ENCODE measurements at places on chromosomes 1 and 21.

GRCh38 chr1:180309338-180309737, 79.3 kb downstream of the LHX4 start:
- DNase-seq: no peak

DNA sequence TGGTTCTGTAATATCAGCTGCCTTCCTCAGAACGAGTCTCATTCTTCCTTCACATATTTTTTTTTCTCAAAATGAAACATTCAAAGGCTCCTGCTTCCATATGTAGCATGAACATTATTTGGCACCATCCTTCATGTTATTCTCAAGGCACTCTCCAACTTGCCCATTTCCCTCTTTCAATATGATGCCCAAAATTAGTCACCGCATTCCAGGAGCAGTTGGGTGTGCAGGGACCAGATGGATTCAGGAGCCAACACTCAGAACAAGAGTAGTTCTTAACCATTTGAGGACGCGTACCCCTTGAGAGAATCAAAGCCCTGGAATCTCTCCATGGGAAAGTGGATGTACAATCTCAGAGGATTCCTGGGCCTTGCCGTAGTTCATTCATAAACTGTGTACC, 50.3 kb downstream of the KCNK1 start:
- no peak for DNase-seq

DNA sequence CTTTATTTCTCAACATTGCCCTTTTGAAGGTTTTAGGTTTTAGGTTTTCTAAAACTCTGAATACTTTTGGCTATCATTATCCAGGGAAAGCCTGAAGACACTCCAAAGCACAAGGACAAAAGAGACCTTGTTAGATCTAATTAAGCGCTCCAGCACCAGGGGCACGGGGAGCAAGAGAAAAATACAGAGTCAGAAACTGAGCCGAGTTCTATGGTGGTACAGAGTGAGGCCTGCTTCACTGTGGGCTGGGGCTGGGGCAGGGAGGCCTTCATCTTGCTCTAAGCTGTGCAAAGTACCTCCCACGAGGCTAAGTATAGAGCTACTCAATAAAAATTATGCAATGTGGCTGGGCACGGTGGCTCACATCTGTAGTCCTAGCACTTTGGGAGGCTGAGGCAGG, 19.7 kb upstream of the RAB4A start:
- no peak for DNase-seq

- DNase-seq: no peak
Observed at GRCh38 chr1:50060279-50060678, 36.5 kb upstream of the AGBL4 start.

GRCh38 chr1:115105831-115106230, 16.5 kb upstream of the TSPAN2 start:
- DNase-seq: no peak

GRCh38 chr1:17198476-17199258, 6.3 kb upstream of the PADI1 start:
- no peak for DNase-seq

DNA sequence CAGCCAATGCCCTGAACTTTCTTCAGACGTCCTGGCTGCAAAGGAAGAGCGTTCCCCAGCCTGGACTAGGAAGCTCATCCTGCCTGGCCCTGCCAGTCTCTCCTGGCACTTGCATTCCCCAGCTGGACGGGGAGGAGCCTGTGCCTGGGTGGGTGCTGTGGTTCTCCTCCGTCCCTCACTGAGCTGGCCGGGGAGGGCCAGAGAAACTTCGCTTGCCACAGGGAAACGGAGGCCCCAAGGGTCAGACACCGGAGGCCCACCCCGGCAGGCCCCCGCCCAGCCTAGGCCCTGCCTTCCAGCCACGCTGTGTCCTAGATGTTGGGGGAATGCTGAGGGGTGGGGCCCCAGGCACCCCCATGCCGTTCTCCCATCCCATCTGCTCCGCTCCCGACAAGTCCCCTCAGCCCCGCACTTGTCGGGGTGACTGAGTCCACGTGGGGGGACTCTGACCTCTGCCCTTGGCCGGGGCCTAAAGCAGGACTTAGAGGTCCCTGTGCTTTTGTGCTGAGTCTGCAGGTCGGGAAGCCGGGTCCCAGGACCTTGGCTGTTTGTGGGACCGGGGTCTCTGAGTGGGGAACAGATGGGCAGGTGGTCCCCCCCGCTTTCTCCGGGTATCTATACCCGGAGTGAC, 4.8 kb downstream of the FTCD start:
- no peak for DNase-seq

- no peak for DNase-seq
Observed at GRCh38 chr1:108643492-108644335, 17.2 kb downstream of the HENMT1 start.

- no peak for DNase-seq
Observed at GRCh38 chr1:29254346-29254745, 18.0 kb downstream of the PTPRU start.

GRCh38 chr1:229433364-229434004, 410 bp downstream of the ACTA1 start:
- no peak for DNase-seq

DNA sequence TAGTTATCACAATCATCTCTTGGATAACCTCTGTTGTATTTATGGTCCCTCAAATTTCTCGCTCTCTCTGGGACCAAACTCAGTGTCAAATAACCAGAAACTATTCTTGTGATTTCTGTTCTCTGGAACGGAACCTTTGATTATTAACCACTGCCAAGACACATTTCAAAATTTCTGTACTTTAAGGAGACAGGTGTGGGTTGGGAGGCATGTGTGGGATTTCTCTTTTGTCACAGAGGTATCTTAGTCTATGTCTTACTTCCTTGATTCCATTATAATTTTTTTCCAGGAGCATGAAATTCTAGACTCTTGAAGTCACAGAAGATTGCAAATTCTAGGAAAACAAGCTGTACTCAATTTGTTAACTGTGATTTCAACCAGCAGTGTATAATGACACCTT, 919.0 kb upstream of the B3GALT2 start:
- no peak for DNase-seq

DNA sequence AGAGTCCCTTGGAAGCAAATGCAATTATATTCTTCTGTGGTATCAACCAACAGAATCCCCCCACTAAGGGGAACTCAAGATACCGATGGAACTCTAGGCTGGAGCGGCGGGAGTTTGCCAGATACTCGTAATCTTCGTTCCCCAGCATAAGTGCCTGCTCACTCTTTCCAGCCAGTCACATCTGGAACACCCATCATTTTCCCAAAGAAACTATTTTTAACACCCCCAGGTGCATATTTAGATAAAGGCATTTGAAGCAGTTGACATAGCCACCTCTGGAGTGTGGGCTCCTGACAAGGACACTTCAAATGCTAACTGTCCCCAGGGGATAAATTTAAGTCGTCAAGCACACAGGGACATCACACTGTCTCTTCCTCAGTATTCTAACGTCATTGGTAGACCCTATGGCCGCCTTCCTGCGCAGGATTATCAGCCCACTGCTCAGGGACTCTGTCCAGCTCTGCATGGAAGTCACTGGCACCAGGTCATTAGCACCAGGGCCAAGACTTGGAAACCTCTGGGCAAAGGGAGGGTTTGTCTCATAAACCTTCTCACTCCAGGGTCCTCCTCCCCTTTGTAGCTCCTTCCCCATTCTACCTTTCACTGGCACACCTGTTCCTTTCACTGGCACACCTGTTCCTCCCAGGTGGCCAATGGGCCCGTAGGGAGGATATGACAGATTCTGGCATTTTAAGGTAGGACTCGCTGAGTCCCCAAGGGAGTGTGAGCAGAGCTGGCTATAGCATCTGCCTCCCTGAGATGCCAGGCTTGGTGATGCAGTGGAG, 48.8 kb downstream of the H3-3A start:
- DNase-seq: no peak

DNA sequence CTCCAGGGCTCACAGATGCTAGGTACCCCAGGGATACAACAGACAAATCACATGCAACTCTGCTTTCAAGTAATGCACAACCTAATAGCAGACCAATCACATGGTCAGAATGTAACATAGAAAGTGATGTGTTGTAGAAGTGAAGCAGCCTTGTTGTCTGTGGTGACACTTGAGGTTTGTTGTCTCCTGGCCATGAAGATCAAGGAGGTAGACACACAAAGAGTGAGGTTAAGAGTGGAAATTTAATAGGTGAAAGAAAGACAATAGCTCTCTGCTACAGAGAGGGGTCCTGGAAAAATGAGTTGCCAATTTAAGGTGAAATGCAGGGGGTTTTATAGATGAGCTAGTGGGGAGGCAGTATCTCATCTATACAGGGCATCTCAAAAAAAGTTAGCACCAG, 2.5 kb upstream of the TMEM9 start:
- DNase-seq: no peak

DNA sequence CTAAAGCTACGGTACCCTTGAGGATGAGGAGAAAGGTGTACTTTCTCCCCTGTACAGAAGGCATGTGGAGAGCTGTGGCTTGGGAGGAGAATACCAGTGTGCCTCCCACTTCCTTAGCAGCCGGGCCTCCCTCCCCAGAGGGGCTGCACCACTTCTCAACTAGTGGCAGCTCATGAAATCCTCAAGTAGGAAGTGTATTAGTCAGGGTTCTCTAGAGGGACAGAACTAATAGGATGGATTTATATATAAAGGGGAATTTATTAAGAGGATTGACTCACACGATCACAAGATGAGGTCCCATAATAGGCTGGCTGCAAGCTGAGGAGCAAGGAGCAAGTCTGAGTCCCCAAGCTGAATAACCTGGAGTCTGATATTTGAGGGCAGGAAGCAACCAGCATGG, 53.1 kb upstream of the PPP2R5A start:
- no peak for DNase-seq

DNA sequence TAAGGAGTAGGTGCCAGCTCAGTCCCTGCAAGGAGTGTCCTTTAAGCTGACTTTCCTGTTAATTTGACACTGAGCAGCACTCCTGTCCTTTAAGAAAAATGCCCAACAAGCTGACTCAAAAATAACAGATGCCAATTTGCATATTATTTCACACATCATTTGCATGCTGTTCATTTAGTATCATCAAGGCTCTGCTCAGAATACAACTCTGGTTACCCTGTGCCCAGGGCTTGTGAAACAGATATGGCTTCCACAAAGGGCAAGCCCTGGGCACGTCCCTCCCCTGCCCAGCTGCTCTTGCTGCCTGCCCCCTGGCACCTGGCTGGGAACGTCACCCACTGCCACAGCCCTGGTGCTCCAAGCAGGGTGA, 10.3 kb downstream of the KCNN3 start:
- DNase-seq: no peak

DNA sequence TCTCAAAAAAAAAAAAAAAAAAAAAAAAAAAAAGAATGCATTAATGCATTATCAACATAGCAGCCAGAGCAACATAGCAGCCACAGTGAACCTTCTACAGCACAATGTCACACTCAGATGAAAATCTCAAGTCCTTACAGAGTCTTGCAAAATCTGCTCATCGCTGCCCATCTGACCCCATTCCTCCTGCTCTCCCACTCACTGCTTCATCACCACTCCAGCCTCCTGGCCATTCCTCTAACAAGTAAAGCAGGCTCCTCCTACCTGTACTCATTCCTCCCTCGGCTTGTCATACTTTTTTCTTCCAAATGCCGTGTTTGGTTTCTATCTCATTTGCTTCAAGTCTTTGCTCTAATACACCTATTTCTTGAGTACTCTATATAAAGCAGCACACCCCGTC, 29.5 kb downstream of the BRINP2 start:
- no peak for DNase-seq

GRCh38 chr1:219185486-219186117, 11.9 kb downstream of the LYPLAL1 start:
- DNase-seq: no peak

- DNase-seq: no peak
Observed at GRCh38 chr1:206108635-206109034, 8.6 kb downstream of the AVPR1B start.

- no peak for DNase-seq
Observed at GRCh38 chr1:207868251-207868773, 42.6 kb downstream of the CD34 start.

- no peak for DNase-seq
Observed at GRCh38 chr1:35886577-35887431, 3.8 kb downstream of the AGO1 start.

DNA sequence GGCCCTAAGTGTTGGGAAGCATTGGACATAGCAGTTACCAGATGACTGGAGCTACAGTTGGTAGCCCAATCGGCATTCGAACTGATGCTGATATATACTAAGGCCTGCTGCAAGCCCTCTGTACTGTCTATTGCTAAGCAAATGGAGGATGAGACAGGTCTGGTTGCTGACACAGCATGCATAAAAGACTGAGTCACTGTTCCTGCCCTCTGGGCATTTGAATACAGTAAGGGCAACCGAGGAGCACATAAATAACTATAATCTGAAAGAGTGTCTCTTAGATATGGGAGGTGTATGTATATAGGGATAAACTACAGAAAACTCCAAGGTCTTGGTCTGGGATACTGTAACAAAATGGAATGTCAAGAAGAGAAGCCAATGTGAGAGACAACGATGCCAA, 16.8 kb upstream of the MARK1 start:
- DNase-seq: no peak

DNA sequence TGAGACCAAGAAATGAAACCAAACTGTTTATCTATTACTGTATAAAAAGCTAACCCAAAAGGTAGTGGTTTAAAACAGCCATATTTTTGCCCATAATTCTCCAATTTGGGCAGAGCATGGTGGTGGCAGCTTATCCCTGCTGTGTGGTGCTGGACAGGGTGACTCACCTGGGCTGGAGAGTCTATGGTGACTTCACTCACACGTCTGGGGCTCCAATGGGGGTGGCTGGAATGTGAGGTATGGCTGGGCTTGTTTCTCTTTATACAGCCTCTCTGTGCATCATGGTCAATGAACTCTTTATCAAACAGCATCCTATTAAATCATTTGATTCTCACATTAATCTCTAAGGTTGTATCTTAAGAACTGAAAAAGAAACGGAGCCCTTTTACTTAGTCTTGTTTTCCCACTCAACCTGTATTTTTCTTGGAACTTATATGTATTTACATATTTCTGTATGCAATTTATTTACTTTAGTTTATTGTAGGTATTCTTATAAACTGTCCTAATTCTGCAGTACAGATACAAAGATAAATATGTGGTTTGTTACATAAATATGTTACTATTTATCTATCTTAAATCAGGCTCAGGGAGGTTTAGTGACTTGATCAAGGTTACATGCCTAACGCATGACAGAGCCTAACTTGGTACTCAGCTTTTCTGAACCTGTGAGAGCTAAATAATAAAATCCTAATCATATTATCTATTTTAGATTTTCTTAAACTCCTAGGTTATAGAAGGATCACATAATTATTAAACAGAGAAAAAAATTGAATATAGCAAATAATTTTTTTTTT, 37.5 kb upstream of the WLS start:
- no peak for DNase-seq

- no peak for DNase-seq
Observed at GRCh38 chr1:220221269-220221668, 51.0 kb downstream of the RAB3GAP2 start.

DNA sequence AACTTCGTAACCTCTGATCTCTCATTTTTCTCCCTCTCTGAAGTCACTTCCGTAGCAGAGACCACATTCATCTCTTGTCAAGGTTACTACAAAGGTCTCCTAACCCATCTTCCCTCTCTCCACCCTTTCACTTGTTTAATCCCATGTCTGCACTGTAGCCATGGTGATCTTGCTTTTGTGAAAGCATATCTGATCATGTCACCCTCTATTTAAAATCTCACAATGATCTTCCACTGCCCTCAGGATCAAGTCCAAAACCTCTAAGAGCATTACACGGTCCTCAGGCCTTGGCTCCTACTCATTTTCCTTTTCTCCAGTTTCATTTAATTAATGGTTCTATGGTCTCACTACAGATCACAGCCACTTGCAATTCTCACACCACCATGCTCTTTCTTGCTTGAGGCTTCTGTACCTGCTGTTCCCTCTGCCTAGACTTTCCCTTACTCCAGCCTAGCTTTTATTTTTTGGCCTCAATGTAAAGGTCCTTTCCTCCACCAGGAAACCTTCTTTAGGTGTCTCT, 12.1 kb downstream of the ARHGEF11 start:
- DNase-seq: no peak

Data from stimulated activated CD4-positive, alpha-beta T cell treated with anti-CD3 and anti-CD28 coated beads, TNF-alpha, amount 100 ng/mL, for 1 hour (primary cell).